ENCODE measurements at places on chromosomes 16 and 17. TPM values are rescaled to one million over a fixed set of nuclear protein-coding genes. Genes with fewer than 3 reads are reported as not detected.
A peak's percentile ranks its signal among the peaks of the same experiment; 100 is the strongest.

- no peaks in the 10 kb centered on the region for H3K36me3 ChIP-seq
- no peaks in the 10 kb centered on the region for H3K4me1 ChIP-seq
- peaks cover 11% of the 10 kb centered on the region for H3K27me3 ChIP-seq
- H3K27ac ChIP-seq: no peak overlapping the region
- DNase-seq: no peak
- H3K4me3 ChIP-seq: no peak overlapping the region
Observed at GRCh38 chr17:33572615-33573014, 279.5 kb upstream of the ASIC2 start.

DNA sequence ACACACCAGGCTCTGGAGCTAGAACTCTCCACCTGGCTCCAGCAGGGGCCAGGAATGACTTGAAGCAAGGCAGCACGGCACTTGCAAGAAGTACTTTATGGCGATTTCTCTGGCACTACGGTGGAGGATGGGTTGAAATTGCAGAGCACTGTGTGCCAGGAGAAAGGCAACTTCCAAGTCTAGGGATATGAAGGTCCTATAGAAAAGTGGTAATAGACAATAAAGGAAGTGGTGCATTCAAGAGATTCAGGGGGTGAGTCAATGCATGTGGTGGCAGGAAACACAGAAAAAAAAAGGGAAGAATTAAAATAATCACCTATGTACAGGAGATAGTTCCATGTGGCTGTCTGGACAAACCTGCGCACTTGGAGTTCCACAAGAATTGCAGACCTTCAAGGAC lies 240.3 kb upstream of the DYNLRB2 start:
- peaks cover 4% of the 10 kb centered on the region for H3K27me3 ChIP-seq
- no peak for DNase-seq
- H3K27ac ChIP-seq: no peak overlapping the region
- no peaks in the 10 kb centered on the region for H3K4me1 ChIP-seq
- no peaks in the 10 kb centered on the region for H3K36me3 ChIP-seq

The EPN2 gene
- total RNA-seq: 12.0 TPM

- no peak for DNase-seq
- no peak overlapping the region for H3K27ac ChIP-seq
- no peak overlapping the region for H3K4me3 ChIP-seq
- peaks cover 17% of the 10 kb centered on the region for H3K27me3 ChIP-seq
- H3K36me3 ChIP-seq: no peaks in the 10 kb centered on the region
Observed at GRCh38 chr17:74679374-74679773, 33.3 kb downstream of the CD300LF start.

The ZG16 gene
- not detected for total RNA-seq

GRCh38 chr16:11494433-11494832 lies 92.3 kb downstream of the LITAF start:
- H3K27me3 ChIP-seq: no peaks in the 10 kb centered on the region
- no peak for DNase-seq
- peaks cover 20% of the 10 kb centered on the region for H3K4me1 ChIP-seq
- H3K36me3 ChIP-seq: peaks cover 3% of the 10 kb centered on the region
- H3K4me3 ChIP-seq: no peak overlapping the region
- no peak overlapping the region for H3K27ac ChIP-seq

DNA sequence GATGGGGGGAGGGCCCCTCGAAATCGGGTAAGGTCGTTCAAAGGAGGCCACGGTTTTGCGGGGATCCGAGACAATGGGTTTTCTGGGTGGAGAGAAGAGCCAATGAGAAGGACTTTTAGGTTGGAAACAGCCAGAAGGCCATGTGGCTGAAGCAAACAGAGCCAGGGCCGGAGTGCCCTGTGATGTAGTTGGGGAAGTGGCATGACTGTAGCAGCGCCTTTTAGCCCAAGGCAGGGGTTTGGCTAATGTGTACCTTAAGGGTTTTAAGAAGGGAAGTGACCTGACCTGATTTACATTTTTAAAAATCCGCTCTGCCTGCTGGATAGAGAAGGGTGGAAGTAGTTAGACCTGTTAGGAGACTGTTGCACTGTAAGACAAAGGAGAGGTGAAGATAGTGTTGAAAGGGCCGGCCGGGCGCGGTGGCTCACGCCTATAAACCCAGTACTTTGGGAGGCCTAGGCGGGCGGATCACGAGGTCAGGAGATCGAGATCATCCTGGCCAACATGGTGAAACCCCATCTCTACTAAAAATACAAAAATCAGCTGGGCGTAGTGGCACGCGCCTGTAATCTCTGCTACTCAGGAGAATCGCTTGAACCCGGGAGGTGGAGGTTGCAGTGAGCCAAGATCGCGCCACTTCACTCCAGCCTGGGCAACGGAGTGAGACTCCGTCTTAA lies 1.0 kb downstream of the LYRM1 start:
- peak overlapping the region; percentile 81 for H3K4me3 ChIP-seq
- peaks cover 72% of the 10 kb centered on the region for H3K4me1 ChIP-seq
- peaks cover 19% of the 10 kb centered on the region for H3K36me3 ChIP-seq
- H3K27ac ChIP-seq: peak overlapping the region; percentile 93

- no peaks in the 10 kb centered on the region for H3K27me3 ChIP-seq
- H3K27ac ChIP-seq: peak overlapping the region; percentile 7
- peaks cover 22% of the 10 kb centered on the region for H3K4me1 ChIP-seq
Observed at GRCh38 chr16:46789499-46790414, 41.2 kb downstream of the C16orf87 start.

- H3K4me3 ChIP-seq: no peak overlapping the region
- peaks cover 39% of the 10 kb centered on the region for H3K4me1 ChIP-seq
- no peaks in the 10 kb centered on the region for H3K27me3 ChIP-seq
- DNase-seq: no peak
Observed at GRCh38 chr17:41322094-41322902, 6.8 kb upstream of the KRTAP17-1 start.

The UMOD gene
- total RNA-seq: not detected

DNA sequence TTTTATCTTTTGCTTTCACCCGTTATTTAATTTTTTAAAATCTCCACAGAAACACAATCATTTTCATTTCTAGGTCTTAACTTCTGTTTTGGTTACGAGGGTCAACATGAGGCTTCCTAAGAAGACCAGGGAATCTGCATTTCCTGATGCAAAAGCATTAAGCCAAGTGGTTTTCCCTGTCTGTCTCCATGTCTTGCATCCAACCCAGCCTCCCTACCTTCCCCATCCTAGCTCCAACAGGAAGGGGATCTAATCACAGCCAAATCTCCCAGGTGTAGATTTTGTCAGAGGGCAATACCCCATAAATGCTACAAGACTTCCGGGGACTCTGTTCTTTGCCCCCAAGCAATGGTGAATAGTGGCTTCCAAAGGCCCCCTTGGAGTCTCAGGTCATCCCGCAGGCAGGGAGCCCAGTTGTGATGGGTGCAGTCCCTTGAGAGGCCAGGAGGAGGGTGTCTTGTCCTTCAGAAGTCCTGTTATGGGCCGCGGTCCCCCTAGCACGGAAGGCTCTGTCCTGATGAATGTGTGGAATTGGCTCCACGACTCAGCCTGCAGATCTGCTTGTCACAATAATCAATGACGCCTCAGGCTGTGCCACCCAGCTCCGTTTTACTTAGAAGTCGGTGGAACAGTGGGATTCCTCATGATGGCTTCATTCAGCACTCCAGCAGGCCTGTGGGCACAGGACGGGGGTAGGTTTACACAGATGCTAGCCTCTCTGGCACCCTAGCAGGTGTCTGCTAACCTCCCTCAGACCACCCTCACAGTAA lies 141.1 kb downstream of the RGS9 start:
- H3K27me3 ChIP-seq: peaks cover 13% of the 10 kb centered on the region
- H3K27ac ChIP-seq: no peak overlapping the region
- H3K36me3 ChIP-seq: no peaks in the 10 kb centered on the region
- H3K4me3 ChIP-seq: no peak overlapping the region
- peak; percentile 34 for DNase-seq

GRCh38 chr17:5581655-5582054 lies 2.7 kb downstream of the NLRP1 start:
- no peaks in the 10 kb centered on the region for H3K27me3 ChIP-seq
- H3K4me1 ChIP-seq: peaks cover 73% of the 10 kb centered on the region
- no peak for DNase-seq
- peaks cover 50% of the 10 kb centered on the region for H3K36me3 ChIP-seq

DNA sequence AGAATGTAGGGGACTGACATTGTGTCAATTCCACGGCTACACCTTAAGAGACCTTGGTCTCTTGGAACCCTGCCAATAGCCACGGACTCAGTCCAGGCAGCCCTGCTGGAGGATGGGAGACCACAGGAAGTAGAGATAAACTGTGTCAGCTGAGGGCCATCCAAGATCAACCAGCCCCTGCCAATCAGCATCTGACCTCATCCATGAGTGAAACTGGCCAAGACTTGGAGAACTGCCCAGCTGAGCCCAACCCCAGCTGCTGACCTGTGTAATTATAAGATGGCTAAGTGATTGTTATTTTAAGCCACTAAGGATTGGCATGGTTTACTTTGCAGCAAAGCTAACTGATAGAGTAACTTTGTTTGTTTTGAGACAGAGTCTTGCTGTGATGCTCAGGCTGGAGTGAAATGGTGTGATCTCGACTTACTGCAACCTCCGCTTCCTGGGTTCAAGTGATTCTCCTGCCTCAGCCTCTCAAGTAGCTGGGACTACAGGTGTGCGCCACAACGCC lies 13.3 kb upstream of the YWHAE start:
- H3K36me3 ChIP-seq: peaks cover 3% of the 10 kb centered on the region
- no peaks in the 10 kb centered on the region for H3K4me1 ChIP-seq
- no peaks in the 10 kb centered on the region for H3K27me3 ChIP-seq
- no peak overlapping the region for H3K4me3 ChIP-seq
- H3K27ac ChIP-seq: no peak overlapping the region

The NFATC2IP gene
- 57.7 TPM for total RNA-seq

- H3K27me3 ChIP-seq: no peaks in the 10 kb centered on the region
- H3K4me3 ChIP-seq: no peak overlapping the region
- H3K4me1 ChIP-seq: no peaks in the 10 kb centered on the region
- peaks cover 33% of the 10 kb centered on the region for H3K36me3 ChIP-seq
- DNase-seq: no peak
- H3K27ac ChIP-seq: no peak overlapping the region
Observed at GRCh38 chr17:693791-694638, 20.6 kb downstream of the VPS53 start.

The SEZ6L2 gene
- total RNA-seq: 0.38 TPM

GRCh38 chr16:48353565-48354163 lies 31.5 kb downstream of the SIAH1 start:
- H3K4me1 ChIP-seq: peaks cover 20% of the 10 kb centered on the region
- DNase-seq: peak; percentile 77
- H3K4me3 ChIP-seq: no peak overlapping the region
- H3K36me3 ChIP-seq: peaks cover 42% of the 10 kb centered on the region
- peak overlapping the region; percentile 43 for H3K27ac ChIP-seq

DNA sequence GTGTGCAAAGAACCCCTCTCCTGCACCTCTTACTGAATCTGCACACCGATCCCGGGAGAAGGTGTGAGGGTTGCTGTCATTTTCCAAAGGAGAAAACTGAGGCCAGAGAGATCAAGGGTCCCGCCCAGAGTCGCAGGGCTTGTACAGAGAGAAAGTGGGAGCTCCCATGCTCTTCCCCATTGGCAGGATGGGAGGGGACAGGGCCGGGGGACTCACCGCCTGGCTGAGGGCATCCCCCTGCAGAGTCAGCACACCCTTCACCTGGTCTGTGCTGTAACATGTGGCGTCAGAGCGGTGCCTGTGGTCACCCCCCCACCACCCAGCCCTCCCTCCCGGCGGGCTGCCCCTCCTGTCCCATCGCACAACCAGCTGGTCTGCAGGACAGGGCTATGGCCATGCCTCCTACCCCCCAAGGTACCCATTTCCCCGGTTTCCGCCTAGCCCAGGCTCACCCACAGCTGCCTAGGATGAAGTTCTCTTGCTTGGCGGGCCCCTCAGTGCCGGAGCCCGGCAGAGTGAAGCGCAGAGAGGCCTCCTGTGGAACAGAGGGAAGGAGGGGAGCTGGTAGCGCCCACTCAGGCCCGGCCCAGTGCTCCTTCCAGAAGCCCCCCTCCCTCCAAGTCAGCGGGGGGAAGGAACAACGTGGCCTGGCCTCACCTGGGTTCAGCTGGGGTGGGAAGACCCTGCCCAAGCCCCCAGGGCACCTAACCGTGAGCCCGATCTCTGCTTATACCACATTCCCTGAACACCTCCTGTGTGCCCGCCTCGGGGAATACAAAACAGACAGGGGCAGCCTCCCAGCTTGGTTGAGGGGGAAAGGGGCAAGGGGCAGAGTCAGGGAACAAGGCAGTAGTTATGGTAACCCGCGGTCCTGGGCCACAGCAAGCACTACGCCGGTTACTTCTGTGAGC lies 1.1 kb downstream of the ROGDI start:
- H3K4me1 ChIP-seq: peaks cover 9% of the 10 kb centered on the region
- peaks cover 6% of the 10 kb centered on the region for H3K36me3 ChIP-seq
- no peak overlapping the region for H3K27ac ChIP-seq
- H3K27me3 ChIP-seq: no peaks in the 10 kb centered on the region
- no peak for DNase-seq

- no peak overlapping the region for H3K4me3 ChIP-seq
- no peak for DNase-seq
- peaks cover 9% of the 10 kb centered on the region for H3K4me1 ChIP-seq
Observed at GRCh38 chr16:88448461-88449266, 4.4 kb upstream of the ZFPM1 start.

GRCh38 chr16:2151188-2152091 lies 3.0 kb downstream of the RAB26 start:
- H3K27ac ChIP-seq: peak overlapping the region; percentile 59
- H3K4me1 ChIP-seq: peaks cover 30% of the 10 kb centered on the region
- peak overlapping the region; percentile 93 for H3K4me3 ChIP-seq
- no peak for DNase-seq
- no peaks in the 10 kb centered on the region for H3K27me3 ChIP-seq

The CLEC18A gene
- 0.44 TPM for total RNA-seq

DNA sequence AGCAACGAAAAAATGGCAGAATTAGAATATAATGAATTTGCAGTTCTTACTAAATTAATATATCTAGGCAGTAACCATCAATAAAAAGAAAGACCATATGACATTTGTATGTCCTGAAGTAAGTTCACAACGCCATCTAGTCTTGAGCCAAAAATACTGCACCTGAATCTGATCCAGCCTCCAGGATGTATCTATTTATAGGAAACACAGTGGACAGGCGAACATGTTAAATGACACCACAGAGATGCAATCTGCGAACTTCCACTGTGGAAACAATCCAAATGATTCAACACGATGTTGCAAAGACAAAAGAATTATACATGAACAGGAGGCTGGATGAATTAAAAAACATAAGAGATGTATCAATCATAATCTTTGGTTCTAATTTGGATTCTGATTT lies 197.6 kb downstream of the CDH13 start:
- H3K27me3 ChIP-seq: peaks cover 3% of the 10 kb centered on the region
- H3K27ac ChIP-seq: no peak overlapping the region
- H3K4me3 ChIP-seq: no peak overlapping the region
- H3K36me3 ChIP-seq: no peaks in the 10 kb centered on the region
- H3K4me1 ChIP-seq: no peaks in the 10 kb centered on the region

The ZNF423 gene
- not detected for total RNA-seq

The C16orf46 gene
- total RNA-seq: 0.86 TPM

The NPTX1 gene
- 1.2 TPM for total RNA-seq

The MT1G gene
- 5.0 TPM for total RNA-seq

The IL34 gene
- not detected for total RNA-seq

- H3K27me3 ChIP-seq: no peaks in the 10 kb centered on the region
- no peak for DNase-seq
- peaks cover 2% of the 10 kb centered on the region for H3K4me1 ChIP-seq
- H3K36me3 ChIP-seq: no peaks in the 10 kb centered on the region
Observed at GRCh38 chr16:14333361-14333760, 262.2 kb downstream of the MRTFB start.

The VTN gene
- total RNA-seq: not detected

GRCh38 chr16:3573146-3573815 lies 3.9 kb downstream of the NLRC3 start:
- peaks cover 24% of the 10 kb centered on the region for H3K4me1 ChIP-seq
- peak overlapping the region; percentile 23 for H3K27ac ChIP-seq
- no peak for DNase-seq
- H3K27me3 ChIP-seq: no peaks in the 10 kb centered on the region
- no peak overlapping the region for H3K4me3 ChIP-seq
